ENCODE measurements at places on chromosomes 3 and 15.
A peak's percentile ranks its signal among the peaks of the same experiment; 100 is the strongest.

- peak overlapping the region; percentile 29 for H3K27ac ChIP-seq
- no peak for DNase-seq
- H3K27me3 ChIP-seq = peaks cover 5% of the 10 kb centered on the region
- H3K4me1 ChIP-seq = peaks cover 28% of the 10 kb centered on the region
- H3K4me3 ChIP-seq = peak overlapping the region; percentile 11
- H3K36me3 ChIP-seq = no peaks in the 10 kb centered on the region
Measured at GRCh38 chr3:39641274-39641673, 168.1 kb upstream of the MYRIP start.

DNA sequence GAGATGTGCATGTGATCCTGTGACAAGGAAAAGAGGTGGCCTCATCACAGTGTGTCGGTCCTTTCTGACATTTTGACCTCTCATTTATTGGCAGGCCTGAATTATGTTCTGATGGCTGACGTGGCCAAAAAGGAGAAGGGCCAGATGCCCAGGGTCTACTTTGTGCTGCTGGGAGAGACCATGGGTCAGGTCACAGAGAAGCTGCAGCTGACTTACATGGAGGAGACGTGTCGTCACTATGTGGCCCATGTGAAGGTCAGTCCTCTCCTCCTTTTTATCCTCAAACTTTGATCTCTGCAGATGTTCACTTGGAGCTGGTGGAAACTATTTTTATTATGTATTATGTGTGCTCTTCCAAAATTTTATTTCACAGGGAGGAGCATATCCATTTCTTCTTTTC is 319.3 kb upstream of the CTDSPL start:
- H3K36me3 ChIP-seq = no peaks in the 10 kb centered on the region
- no peaks in the 10 kb centered on the region for H3K4me1 ChIP-seq
- H3K27ac ChIP-seq = no peak overlapping the region
- peaks cover 2% of the 10 kb centered on the region for H3K27me3 ChIP-seq

- no peaks in the 10 kb centered on the region for H3K27me3 ChIP-seq
- H3K27ac ChIP-seq = peak overlapping the region; percentile 87
- H3K36me3 ChIP-seq = peaks cover 89% of the 10 kb centered on the region
- peak overlapping the region; percentile 54 for H3K4me3 ChIP-seq
- no peak for DNase-seq
Measured at GRCh38 chr15:92889390-92890107, 10.6 kb upstream of the CHD2 start.

GRCh38 chr15:92178911-92179310 is 214.8 kb upstream of the ST8SIA2 start:
- peaks cover 14% of the 10 kb centered on the region for H3K27me3 ChIP-seq
- no peak overlapping the region for H3K4me3 ChIP-seq
- H3K36me3 ChIP-seq = no peaks in the 10 kb centered on the region
- H3K4me1 ChIP-seq = no peaks in the 10 kb centered on the region
- no peak for DNase-seq
- no peak overlapping the region for H3K27ac ChIP-seq

DNA sequence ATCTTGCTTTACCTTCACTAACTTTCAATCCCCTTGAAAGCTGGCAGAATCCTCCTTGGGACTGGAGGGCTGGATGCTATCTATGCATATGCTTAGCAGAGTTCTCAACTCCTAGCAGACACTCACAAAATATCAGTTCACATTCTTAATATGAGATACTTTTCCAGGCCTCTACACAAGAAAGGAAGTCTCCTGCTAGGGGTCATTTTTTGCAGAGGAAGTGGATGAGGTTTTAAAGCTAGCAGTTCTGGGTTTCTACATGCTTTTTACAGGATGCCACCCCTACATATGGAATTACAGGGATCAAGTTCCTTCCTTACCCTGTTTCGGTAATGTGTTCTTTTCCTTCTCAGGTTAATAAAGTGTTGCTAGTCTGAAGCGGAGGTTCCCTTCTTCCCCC is 206.3 kb upstream of the TP63 start:
- peaks cover 26% of the 10 kb centered on the region for H3K4me1 ChIP-seq
- H3K36me3 ChIP-seq = peaks cover 34% of the 10 kb centered on the region
- no peak for DNase-seq
- H3K27ac ChIP-seq = no peak overlapping the region

All from activated T-helper 2 cell treated with anti-CD3 and anti-CD28 coated beads, Interferon-gamma antibody, Interleukin-2, Interleukin-4, amounts not matched to agents 10 μg/mL and 5 μg/mL and 100 μg/mL, durations not matched to agents 14 hours and 24 hours and 36 hours (primary cell).